ENCODE measurements at places on chromosomes 7 and 10. TPM values are rescaled to one million over a fixed set of nuclear protein-coding genes. Genes with fewer than 3 reads are reported as not detected.

The GJD4 gene
- not detected for total RNA-seq

The FXYD4 gene
- not detected for total RNA-seq

The ENO4 gene
- 0.20 TPM for total RNA-seq

The NIPSNAP2 gene
- total RNA-seq, result 28.3 TPM

The DOCK1 gene
- 38.4 TPM for total RNA-seq

The SMKR1 gene
- total RNA-seq, result not detected

The SMIM30 gene
- total RNA-seq, result 41.8 TPM
